ENCODE measurements at places on chromosomes 11 and 22.

DNA sequence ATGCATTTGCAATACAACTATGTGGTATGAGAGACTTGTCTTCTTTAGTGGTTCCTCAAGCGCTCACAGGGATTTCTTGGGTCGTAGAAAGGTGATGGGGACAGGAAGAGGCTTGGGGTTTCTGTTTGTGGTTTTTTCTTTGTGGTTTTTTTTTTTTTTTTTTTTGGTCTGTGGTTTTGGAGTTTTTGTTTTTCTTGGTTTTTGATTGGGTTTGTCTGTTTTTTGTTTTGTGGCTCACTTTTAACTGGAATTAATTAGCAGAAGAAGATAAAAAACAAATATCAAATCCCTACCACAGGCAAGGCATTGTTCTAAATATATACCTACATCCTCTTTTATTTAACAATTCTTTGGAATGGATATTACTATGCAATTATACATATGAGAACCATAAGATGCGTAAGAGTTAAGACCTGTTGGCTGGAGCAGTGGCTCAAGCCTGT, 5.5 kb downstream of the TTC28 start:
- DNase-seq = no peak

GRCh38 chr11:102367364-102367763, 20.4 kb downstream of the BIRC2 start:
- DNase-seq = no peak

DNA sequence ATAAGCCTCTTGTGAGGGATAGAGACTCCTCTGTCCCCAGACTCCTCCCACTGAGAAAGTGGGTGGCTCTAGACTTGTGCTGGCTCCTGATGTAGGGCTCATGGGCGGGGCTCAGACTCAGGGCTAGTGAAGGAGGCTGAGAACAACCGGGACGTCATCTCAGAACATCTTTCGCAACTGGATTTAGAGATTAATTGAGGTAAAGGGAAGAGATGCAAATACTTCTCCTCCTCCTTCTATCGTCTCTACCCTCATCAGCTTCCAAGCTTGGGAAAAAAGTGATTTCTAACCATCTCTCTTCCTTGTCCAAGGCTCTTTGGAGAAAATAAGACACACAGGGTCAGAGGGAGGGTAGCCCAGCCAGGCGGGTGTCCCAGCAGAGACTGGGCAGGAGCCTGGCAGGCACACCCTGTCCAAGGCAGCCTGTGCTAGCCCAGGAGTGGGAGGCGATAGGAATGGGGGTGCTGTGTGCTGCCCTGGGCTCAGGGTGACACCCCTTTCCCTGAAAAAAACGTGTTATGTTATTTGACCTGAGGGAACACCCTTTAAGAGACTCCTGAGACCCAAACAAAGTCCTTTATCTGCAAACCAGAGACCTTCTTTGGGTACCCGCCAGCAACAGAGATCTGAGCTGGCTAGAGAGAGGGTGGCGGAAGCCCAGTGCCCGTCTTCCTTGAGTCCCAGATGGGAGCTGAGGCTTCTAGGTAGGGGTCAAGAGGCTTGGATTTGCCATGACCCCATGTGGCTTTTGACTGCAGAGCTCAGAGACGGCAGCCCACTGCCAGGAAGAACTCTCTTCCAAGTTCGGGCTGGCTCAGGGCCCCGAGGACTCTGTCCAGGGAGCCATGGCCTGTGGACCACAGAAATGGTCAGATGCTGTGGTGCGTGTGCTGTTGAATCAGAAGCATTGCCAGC, 160.9 kb downstream of the ADAMTS15 start:
- no peak for DNase-seq

GRCh38 chr11:19779740-19780139, 67.1 kb downstream of the NAV2 start:
- DNase-seq = no peak

GRCh38 chr22:37302674-37303555, 20.6 kb downstream of the CYTH4 start:
- no peak for DNase-seq

DNA sequence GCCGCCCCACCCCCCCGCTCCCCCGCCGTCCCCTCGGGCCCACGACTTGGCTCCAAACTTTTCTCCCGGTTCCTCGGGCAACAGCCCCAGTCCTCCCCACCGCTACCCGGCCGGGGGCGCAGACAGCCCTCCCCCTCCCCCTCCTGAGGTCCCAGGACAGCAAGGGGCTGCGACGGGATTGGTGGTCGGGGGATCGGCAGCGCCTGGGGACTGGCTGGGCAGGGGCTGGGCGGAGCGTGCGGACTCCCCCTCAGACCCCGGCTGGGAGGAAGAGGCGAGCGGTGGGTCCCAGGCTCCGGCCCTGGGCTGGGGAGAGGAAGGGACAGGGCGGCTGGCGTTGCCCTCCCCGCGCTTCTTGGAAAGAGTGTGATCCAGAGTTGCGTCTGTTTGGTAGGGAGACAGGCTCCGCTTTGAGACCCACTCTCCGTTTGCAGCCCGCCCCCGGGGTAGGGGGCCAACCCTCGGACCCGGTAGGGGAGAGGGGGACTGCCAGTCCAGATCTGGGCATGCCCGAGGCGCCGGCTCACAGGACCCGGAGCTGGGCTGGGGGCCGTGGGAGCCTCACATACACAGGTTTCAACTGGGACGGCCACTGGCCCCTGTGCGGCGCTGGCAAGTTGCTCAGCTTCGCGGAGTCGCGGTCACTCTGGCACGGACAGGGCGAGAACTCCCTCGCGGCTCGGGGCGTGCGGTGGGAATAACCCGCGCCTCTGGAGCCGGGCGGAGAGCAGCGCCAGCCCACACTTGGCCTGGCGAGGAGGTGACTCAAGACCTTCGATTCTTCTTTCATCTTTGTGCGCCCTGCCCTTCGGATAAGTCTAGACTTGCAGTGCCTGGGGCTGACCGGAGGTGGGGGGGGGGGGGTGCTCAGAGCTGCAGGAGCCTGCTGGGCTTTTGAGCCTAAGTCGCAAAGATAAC, 999 bp downstream of the TSKU start:
- no peak for DNase-seq

- no peak for DNase-seq
These were observed 203.7 kb downstream of the NELL1 start for GRCh38 chr11:20873054-20873453.

DNA sequence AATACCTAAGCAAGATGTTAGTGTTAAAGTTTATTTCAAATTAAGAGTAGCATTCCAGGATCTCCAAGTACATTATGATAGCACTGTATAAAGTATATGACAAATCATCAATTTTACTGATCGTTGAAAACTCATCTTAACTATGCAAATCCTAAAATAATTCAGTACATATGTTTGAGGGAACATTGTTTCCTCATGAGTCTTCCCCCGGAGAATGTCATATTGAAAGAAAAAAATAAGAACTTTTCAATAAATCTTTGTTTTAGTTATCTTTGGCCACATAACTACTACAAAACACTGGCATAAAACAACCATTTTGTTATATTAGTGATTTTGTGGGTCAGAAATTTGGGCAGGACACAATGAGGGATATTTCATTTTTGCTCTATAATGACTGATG, 135.4 kb downstream of the METTL15 start:
- no peak for DNase-seq

- no peak for DNase-seq
These were observed 54.1 kb upstream of the LINC01488 start for GRCh38 chr11:69427337-69427736.

DNA sequence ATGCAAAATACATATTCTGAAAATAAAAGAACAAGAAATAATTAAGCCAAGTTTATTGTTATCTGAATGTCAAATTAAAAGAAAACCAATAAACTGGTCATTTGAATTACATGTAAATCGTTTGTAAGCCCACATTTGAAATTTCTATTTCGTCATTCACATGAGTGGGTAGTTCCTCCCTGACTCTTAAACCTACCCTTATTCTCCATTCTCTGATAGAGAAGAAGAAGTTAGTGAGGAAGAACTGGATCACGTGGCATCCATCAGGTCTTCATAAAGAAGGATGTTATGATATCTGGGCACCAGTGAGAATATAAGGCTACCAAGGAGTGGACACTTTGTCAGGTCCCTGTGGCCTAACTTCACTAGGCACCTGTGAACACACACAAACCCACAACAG, 328.1 kb downstream of the OPCML start:
- no peak for DNase-seq

- no peak for DNase-seq
These were observed 31.9 kb upstream of the APOL5 start for GRCh38 chr22:35685731-35686130.

GRCh38 chr22:32353292-32353691, 4.4 kb upstream of the RFPL3 start:
- DNase-seq = no peak

- no peak for DNase-seq
These were observed 212.4 kb downstream of the BRD1 start for GRCh38 chr22:49614966-49615965.

GRCh38 chr22:38230108-38230825, 28.5 kb downstream of the MAFF start:
- DNase-seq = no peak

- DNase-seq = no peak
These were observed 61.8 kb downstream of the CD82 start for GRCh38 chr11:44627165-44627789.

DNA sequence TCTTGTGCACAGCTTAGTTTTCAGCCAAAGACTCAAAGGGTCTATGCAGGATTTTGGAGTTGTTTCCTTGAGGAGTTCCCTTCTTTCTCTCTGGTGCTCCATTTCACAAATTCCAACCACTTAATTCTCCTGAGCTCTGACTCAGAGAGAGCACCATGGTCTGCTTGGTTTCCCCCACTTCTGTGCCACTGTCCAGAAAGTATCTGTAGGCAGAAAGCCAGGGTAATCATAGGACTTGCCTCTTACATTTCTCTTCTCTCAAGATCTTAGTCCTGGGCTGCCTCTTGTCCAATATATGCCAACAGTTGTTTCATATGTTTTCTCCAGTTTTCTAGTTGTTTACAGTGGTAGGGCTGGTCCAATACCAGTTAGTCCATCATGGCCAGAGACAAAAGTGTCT, 6.4 kb upstream of the MRGPRD start:
- no peak for DNase-seq

GRCh38 chr11:28581286-28582242, 473.4 kb downstream of the METTL15 start:
- DNase-seq = no peak

Measured in anterior cingulate cortex (tissue), 58 donors.